ENCODE measurements at places on chromosomes 16 and 17. TPM values are rescaled to one million over a fixed set of nuclear protein-coding genes. Genes with fewer than 3 reads are reported as not detected.

Gene TNFSF13
- total RNA-seq: 2.0 TPM

Gene CHST5
- total RNA-seq: not detected

Gene TMEM114
- not detected for total RNA-seq

Gene SEC14L5
- 0.03 TPM for total RNA-seq

Gene GPR139
- not detected for total RNA-seq

DNA sequence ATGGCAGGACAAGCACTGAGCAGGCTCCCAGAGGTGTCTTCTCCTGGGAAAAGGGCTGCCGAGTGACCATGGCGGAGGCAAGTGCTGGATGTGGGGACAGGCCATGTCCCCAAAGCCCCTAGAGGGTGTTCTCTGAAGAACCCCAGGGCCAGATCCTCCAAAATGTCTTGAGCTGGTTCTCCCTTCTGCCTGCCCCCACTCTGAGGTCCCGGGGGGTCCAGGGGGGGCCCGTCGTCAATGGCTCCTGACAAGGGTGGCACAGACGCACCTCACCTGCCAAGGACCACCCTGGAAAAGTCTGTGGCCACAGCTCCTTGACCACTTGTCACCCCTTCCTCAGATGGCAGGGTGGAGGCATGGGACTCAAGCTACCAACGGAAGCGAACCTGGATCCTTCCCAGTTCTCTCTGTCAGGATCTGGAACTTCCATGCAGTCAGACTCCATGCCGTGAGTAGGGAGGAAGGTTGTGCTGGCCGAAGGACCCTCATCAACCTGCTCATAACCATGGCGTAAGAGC is 2.3 kb upstream of the MYO1C start:
- H3K4me3 ChIP-seq: no peak overlapping the region
- peaks cover 23% of the 10 kb centered on the region for H3K4me1 ChIP-seq
- H3K27me3 ChIP-seq: peaks cover 2% of the 10 kb centered on the region
- H3K27ac ChIP-seq: no peak overlapping the region
- peaks cover 7% of the 10 kb centered on the region for H3K36me3 ChIP-seq
- DNase-seq: no peak

- H3K27me3 ChIP-seq: no peaks in the 10 kb centered on the region
- no peak overlapping the region for H3K4me3 ChIP-seq
- H3K36me3 ChIP-seq: peaks cover 18% of the 10 kb centered on the region
- H3K27ac ChIP-seq: no peak overlapping the region
- peaks cover 10% of the 10 kb centered on the region for H3K4me1 ChIP-seq
Observed at GRCh38 chr16:89545831-89546574, 14.5 kb upstream of the RPL13 start.

DNA sequence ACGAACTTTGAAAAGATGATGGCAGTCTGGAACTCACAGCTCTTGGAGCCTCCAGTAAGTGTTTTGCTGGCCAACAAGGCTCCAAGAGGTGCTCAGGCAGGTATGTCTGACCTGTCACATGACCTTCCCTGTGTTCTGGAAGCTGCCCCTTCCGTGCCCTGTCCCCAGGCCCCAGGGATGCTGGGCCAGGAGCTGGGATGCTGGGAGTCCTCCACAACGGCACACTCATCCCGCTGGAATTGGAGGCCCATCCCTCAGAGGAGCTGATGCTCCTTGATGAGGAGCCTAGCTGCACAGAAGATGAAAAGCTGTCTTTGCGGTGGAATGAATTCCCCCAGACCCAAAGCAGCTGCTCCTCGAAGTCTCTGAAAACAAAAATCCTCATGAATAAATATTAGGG is 47.8 kb downstream of the HOXB1 start:
- H3K4me3 ChIP-seq: no peak overlapping the region
- H3K4me1 ChIP-seq: peaks cover 42% of the 10 kb centered on the region
- H3K36me3 ChIP-seq: no peaks in the 10 kb centered on the region
- peak overlapping the region; percentile 17 for H3K27ac ChIP-seq
- no peak for DNase-seq

DNA sequence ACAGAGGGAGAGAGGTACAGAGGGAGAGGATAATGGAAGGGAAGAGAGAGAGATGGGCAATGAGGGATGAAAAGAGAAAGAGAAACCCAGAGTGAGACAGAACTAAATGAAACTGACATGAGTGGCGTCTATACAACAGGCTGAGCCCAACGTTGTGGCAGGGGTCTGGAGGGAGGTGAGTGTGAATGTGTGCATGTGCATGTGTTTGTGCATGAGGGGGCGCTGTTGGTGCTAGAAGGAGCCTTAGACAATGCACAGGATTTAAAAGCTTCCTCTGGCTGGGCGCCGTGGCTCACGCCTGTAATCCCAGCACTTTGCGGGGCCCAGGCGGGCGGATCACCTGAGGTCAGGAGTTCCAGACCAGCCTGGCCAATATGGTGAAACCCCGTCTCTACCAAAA is 454.8 kb upstream of the CDH11 start:
- H3K4me3 ChIP-seq: no peak overlapping the region
- no peaks in the 10 kb centered on the region for H3K27me3 ChIP-seq
- no peak overlapping the region for H3K27ac ChIP-seq
- H3K36me3 ChIP-seq: no peaks in the 10 kb centered on the region

- no peak overlapping the region for H3K4me3 ChIP-seq
- no peaks in the 10 kb centered on the region for H3K36me3 ChIP-seq
- DNase-seq: no peak
- no peak overlapping the region for H3K27ac ChIP-seq
- H3K27me3 ChIP-seq: no peaks in the 10 kb centered on the region
Observed at GRCh38 chr16:52383640-52384292, 163.2 kb downstream of the TOX3 start.

GRCh38 chr17:58960068-58960467 is 146.6 kb downstream of the TRIM37 start:
- no peak for DNase-seq
- H3K27me3 ChIP-seq: peaks cover 2% of the 10 kb centered on the region
- H3K4me1 ChIP-seq: no peaks in the 10 kb centered on the region
- H3K36me3 ChIP-seq: no peaks in the 10 kb centered on the region
- no peak overlapping the region for H3K4me3 ChIP-seq

All from activated CD4-positive, alpha-beta memory T cell treated with anti-CD3 and anti-CD28 coated beads, Interleukin-2, amount 10 ng/mL, durations not matched to agents 7 days and 5 days (primary cell).